ENCODE measurements at places on chromosomes 16 and 17.
A peak's percentile ranks its signal among the peaks of the same experiment; 100 is the strongest.

DNA sequence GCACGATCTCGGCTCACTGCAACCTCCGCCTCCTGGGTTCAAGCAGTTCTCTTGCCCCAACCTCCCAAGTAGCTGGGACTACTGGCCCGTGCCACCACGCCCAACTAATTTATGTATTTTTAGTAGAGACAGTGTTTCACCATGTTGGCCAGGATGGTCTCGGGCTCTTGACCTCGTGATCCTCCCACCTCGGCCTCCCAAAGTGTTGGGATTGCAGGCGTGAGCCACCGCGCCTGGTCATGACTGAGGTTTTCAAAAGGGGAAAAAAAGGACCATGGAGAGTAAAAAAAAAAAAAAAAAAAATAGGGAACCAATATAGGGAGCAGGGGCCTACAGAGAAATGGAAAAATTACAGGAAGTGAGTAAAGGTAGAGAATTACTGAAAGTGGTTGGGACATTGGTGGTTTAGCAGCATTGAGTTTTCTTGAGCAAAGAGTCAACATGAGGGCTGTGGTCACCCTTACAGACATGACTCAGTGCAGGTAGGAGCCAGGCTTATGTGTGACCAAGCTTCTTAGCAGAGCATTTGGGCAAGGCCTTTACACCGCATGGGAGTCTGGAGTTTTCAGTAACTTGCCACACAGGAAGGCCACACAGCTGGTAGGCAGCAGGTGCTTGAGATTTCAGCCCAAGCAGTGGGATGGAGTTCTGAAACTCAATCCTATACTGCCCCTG, 447.3 kb downstream of the HS3ST3B1 start:
- peak; percentile 50 for DNase-seq

- peak; percentile 49 for DNase-seq
Measured at GRCh38 chr17:50205111-50205962, 3.9 kb upstream of the COL1A1 start.

GRCh38 chr16:89192956-89193575, 7.3 kb downstream of the SLC22A31 start:
- DNase-seq = peak; percentile 97

GRCh38 chr17:40422990-40423633, 5.4 kb upstream of the TOP2A start:
- no peak for DNase-seq

GRCh38 chr17:38353086-38353604, 1.5 kb downstream of the SOCS7 start:
- no peak for DNase-seq

- DNase-seq = no peak
Measured at GRCh38 chr17:1611715-1612114, 16.9 kb downstream of the SLC43A2 start.

DNA sequence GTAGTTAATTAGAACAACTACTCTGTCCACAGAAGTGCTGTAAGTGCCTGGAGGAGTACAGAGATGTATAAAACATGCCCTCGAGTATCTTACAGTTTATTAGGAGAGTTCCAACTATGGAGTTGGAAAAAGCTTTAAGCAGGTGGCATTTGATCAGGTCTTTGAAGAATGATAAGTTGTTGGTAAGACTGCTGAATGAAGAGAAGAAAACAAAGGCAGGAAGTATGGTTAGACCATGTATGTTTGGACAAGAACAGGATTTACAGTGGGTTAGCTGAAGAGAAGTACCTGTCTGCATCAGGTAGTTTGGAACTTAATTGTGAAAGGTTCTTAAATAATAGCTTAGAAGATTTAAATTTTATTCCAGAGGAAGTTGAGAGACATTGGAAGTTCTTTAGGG, 29.4 kb downstream of the ATP6V0A1 start:
- no peak for DNase-seq

All from cardiac fibroblast (primary cell).